Activated T-helper 1 cell treated with anti-CD3 and anti-CD28 coated beads, Interleukin-12 subunit alpha, Interleukin-12 subunit beta, Interleukin-2, Interleukin-4 antibody, amounts not matched to agents 30 ng/mL and 10 ng/mL and 1 ng/mL, durations not matched to agents 14 hours and 24 hours and 36 hours (primary cell): ENCODE measurements at places on chromosomes 5 and 9. TPM values are rescaled to one million over a fixed set of nuclear protein-coding genes. Genes with fewer than 3 reads are reported as not detected.

DNA sequence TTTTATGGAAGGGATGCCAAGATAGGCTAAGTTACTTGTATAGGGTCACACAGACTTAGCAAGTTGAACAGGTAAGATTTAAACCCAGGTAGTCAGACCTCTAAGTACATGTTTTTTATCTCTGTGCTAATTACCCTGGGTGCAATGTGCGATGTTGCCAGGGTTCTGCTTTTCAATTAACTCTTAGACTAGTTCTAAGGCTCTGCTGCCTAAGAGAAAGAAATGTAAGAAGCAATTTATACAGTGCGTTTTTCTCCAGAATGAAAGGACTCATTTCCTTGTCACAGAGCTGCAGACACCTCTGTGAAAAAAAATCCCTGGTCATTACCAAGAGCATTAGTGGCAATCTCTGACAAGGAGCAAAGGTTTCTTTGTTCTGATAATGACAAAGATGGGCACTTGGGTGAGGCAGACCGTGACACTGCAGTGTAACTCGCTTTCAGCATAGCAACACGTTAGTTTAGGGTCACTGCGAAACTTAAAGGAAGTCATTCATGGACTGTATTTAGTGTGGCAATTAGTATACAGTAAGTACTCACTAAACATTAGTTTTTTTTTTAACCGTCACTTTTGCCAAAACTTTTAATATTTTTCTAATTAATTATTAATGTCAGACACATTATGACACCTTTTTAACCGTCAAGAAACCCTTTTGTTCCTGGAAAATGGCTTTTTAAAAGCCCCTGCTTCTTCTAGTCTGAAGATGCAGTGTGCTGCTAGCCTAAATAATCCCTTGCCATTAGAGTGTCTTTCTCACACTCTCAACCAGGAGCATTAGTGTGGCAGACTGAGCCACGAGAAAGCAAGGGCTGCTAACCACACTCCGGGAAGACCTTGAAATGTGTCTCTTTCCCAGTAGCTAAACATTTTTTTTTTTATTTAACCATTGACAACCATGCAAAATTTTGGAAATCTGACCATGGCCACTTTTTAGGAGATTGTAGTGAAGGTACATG is 520.0 kb upstream of the C9orf72 start:
- DNase-seq, result no peak

- DNase-seq, result no peak
These were observed 181.1 kb upstream of the SPEF2 start for GRCh38 chr5:35436400-35437057.

The N4BP3 gene
- 1.8 TPM in 2 replicates for total RNA-seq

The SCGB3A2 gene
- total RNA-seq, result not detected in 2 replicates

The SIT1 gene
- total RNA-seq, result 86.6 and 90.5 TPM in 2 replicates

The DMXL1 gene
- 26.7 and 28.2 TPM in 2 replicates for total RNA-seq

DNA sequence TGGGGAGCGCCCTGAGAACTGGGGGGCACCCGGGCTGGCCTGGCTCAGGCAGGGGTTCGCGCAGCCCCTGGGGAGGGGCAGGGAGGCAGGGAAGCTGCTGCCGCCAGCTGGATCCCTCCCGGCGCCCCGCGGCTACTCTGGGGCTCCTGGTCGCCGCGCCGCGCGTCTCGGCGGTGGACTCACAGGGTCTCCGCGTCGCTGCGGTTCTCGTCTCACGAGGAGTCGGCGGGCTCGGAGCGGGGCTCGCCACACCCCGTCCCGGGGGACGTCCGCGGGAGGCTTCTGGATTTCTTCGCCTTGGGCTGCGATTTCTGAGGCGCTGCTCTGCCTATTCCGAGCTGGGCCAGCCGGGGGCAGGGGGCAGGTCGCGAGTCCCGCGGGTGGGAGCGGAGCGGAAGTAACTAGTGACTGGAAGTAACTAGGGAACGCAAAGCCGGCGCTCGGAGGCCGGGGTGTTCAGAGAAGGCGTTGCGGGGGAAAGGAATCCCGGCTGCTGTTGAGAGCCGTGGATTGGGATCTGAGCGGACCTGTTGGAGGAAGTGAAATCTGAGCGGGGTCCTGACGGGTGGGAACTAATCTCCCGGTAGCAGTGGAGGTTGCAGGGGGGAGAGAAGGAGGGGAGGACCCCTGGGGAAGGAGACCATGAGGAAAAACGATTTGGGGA is 511 bp downstream of the CYSTM1 start:
- DNase-seq, result peak; percentile 53

GRCh38 chr9:24912767-24913166 is 367.1 kb upstream of the IZUMO3 start:
- DNase-seq, result no peak

- DNase-seq, result no peak
These were observed 44.4 kb downstream of the MAP1B start for GRCh38 chr5:72151646-72152045.

GRCh38 chr5:69368458-69369339 is 621 bp downstream of the AK6 start:
- no peak for DNase-seq

DNA sequence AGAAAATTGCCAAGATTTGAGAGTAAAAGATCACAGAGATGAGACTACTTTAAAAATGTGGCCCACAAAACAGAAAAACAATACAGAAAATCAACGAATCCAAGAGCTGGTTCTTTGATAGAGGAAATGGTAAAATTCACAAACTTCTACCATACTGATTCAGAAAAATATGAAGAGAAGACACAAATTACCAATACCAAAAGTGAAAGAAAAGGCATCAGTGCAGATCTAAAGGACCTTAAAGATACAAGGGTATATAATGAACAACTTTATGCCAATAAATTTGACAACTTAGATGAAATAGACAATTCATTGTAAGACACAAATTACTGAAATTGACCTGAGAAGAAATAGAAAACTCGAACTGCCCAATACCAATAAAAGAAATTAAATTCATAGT is 24.4 kb upstream of the SLC1A1 start:
- no peak for DNase-seq

The PCDHA8 gene
- not detected in 2 replicates for total RNA-seq

The SPRY4 gene
- 1.7 and 2.4 TPM in 2 replicates for total RNA-seq

GRCh38 chr9:113219969-113220368 is 1.1 kb downstream of the FKBP15 start:
- DNase-seq, result no peak

GRCh38 chr5:170471551-170472178 is 32.2 kb upstream of the KCNIP1 start:
- no peak for DNase-seq

DNA sequence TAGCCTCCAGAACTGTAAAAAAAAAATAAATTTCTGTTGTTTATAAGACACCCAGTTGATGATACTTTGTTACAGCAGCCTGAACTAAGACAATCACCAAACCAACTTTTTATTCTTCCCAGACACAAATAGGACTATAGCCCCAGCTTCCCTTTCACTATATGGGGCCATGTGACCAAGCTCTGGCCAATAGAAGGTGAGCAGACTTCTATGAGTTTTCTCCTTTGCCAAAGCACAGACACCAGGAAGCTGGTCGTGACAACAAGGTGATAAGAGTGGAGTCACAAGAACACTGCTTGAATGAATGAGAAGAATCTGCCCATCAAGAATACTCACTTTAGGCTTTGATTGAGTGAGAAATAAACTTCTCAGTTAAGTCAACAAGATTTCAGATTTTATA is 217.7 kb downstream of the DEPDC1B start:
- DNase-seq, result no peak

DNA sequence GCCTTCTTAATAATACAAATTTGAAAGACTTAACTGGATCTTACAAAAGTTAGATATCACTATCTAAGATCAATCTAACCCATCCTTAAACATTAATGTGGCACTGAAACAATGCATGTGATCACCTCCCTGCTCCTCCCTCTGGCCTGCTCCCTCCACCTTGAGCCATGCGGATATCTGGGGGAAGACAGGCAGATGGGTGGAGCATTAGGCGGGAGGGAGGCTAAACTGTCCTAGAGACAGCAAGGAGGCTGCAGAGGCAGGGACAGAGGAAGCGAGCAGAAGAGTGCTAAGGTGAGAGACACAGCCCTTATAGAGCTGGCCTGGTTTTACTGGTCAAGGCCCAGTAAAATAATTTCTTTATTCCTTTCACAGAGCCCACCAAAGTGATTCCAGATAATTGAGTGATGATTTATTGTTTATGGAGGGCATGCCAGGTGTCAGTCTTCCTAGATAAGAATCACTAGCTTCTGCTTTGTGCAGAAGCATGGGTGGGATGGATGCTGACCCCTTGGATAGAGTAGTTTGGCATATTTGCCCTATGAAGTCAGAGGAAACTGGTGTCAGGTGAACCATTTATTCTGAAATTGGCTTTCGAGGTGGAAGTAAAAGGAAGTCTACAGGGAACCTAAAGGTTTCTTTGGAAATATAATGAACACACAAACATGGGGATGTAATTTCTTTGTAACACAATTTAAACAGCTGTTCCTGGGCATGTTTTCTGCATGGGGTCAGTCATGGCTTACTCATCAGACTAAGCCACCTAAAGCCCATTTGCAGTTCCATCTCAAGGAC is 188.3 kb downstream of the GNAQ start:
- no peak for DNase-seq

DNA sequence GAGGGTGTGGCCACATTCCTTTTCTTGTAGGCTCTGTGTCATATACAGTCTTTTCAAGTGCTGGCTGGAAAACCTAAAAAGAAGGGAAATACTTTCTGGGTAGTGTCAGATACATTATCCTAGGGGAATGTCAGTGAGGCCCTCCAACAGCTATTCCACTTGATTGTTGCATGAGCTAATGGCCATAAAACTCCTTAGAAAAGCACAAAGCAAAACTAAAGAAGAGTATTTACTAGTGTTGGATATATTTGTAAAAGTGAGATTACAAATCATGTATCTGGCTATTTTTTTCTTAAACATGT is 829 bp downstream of the ANXA1 start:
- DNase-seq, result no peak

- DNase-seq, result no peak
These were observed 46.8 kb upstream of the FUBP3 start for GRCh38 chr9:130532426-130533080.

DNA sequence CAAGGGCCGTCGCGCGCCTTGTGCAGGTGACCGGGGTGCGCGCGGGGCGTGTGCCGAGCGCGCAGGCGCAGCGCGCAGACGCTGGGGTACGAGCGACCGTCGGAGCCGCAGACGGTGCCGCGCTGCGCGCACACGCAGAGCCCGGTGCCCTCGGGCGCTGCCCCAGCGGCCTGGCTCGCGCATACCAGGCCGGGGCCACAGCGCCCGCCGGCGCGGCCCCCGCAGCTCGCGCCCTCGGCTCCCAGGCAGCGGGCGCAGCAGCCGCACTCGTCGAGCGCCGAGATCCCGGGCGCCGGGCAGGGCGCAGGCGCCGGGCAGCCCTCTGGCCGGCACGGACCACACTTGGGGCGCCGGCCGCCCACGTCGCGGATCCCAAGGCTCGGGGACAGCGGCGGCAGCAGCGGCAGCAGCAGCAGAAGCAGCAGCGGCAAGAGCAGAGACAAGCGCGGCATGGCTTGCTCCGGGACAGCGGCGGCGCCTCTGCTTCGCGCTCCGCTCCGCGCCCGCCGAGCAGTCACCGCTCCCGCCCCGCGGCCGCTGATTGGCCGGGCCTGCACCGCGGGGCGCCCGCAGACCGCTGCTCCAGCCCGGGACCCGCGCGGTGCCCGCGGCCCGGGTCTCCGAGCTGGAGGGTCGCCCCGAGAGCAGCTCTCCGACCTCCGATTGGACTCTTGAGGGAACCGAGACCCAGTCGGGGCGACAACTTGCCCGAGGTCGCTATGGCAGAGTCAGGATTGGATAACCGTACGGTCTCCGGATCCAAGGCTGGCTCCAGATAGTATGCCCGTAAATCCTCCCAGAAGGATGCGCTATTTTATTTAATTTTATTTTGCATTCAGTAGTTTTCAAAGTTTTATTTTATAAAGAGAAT is at the start of gene IGFBPL1:
TSS of gene IGFBPL1 (minus strand) at position 482 of the 871 bp plus-strand sequence. CDS start at position 452, 30 bp downstream.
- no peak for DNase-seq

DNA sequence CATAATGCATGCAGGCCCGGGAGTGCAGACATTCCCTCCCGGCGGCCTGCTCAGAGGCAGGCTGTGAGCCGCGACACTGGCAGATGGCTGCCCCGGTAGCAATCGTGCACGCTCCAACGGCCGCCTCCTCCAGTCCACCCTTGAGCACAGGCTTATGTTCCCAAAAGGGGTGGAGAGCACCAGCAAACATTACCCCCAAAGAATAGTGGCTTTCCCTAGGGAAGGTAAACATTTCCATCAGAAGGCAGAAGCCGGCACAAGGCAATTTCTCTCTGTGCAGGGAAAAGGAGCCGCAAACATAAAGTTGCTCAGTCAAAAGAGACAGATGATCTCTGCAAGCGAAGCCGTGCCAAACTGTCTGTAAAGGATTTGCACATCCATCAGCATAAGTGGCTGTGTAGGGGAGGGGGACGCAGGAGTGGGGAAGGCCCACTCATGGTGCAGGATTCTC is 92.5 kb downstream of the SIL1 start:
- DNase-seq, result no peak

DNA sequence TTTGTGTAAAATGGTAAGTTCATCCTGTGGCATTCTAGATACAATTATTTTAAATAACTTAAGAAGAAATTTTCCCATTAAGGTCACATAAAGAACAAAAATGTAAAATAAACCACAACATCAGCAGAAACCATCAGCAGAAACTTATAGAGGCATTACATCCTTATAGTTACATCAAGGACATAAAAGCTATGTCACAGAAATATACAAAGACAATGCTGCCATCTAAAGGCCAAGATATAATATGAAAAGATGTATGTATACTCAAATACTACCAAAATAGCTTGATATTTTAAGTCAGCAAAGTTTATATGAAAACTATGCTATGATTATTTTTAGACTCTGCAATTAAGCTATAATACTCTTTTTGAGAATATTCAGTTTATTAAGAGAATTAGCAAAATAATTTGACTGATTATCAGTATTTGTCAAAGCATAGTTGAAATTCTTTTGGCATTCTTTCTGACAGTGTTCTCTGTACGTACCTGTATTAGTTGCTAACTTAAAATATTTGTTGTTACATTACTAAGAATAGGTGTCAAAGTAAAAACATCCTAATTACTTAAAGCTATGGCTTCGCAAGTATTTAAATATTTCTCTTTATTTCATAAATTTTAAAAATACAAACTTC is 36.2 kb downstream of the FBXL17 start:
- DNase-seq, result no peak

DNA sequence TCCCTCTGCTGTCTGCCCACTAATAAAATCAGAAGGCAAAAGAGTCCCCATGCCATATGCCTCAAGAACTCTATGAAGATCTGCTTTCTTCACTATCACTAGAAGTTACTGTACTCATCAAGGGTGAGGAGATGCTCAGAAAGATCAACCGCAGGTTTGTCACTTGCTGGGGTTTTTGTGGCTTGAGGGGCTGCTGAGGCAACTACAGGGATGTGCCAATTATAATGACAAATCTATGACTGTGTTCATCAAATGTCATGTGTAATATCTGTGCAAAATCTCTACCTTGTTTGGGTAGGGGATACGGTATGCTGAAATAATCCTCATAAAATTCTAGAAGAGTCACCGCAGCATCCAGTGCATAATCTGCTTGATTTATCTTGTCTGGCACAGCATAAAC is 13.0 kb downstream of the ERAP1 start:
- no peak for DNase-seq

The NTRK2 gene
- total RNA-seq, result 2.9 TPM in 2 replicates

GRCh38 chr5:142056816-142057696 is 44.2 kb upstream of the GNPDA1 start:
- no peak for DNase-seq

The MARCHF3 gene
- 5.2 and 5.9 TPM in 2 replicates for total RNA-seq

- DNase-seq, result peak; percentile 8
These were observed 58.5 kb downstream of the MLANA start for GRCh38 chr9:5949103-5949699.

The RNF180 gene
- total RNA-seq, result not detected in 2 replicates
